Umbilical cord (tissue), 2 donors: ENCODE measurements at places on chromosomes 1 and 21.

DNA sequence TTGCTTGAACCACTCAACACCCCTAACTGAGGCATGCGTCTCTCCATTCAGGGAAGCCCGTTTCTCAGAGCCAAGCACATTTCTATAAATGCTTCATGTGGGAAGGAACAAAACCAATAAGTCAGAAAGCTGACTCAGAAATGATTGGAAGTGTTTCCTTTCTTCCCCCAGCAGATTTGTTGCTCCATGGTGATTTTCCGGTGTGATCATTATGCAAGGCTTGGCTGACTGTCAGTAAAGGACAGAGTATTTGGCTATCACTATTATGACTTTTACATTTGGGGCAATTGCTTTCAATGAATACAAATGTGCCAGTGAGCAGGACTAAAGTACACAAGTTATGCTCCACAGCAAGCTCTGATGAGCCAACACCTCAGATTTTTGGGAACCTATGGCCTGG is 53.3 kb upstream of the ZC3H11B start:
- DNase-seq, result no peak

GRCh38 chr1:9630331-9631111 is 21.0 kb upstream of the PIK3CD start:
- no peak for DNase-seq

DNA sequence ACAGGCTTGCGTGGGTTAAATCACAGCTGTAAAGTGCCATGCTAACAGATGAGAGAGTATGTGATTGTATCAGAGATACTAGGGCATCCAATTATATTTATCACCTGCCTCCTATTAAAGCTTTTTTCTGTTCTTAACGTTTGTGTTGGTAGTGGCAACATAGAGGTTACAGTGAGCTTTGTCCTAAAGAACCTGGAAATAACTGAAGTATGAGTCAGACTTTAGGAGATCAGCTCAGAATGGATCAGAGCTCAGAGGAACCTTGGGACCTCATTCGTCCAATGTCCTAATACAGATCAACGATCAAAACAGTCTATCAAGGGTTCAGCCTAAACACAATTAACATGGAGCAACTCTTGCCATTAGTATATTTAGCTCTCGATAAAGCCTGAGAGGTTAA is 81.0 kb downstream of the RGS7 start:
- DNase-seq, result no peak

GRCh38 chr1:184698016-184698415 is 56.6 kb downstream of the EDEM3 start:
- peak; percentile 32 for DNase-seq

- peak; percentile 14 for DNase-seq
Measured at GRCh38 chr1:61887931-61888564, 145.8 kb downstream of the PATJ start.

GRCh38 chr1:80054129-80054528 is 1047.6 kb upstream of the ADGRL4 start:
- no peak for DNase-seq

DNA sequence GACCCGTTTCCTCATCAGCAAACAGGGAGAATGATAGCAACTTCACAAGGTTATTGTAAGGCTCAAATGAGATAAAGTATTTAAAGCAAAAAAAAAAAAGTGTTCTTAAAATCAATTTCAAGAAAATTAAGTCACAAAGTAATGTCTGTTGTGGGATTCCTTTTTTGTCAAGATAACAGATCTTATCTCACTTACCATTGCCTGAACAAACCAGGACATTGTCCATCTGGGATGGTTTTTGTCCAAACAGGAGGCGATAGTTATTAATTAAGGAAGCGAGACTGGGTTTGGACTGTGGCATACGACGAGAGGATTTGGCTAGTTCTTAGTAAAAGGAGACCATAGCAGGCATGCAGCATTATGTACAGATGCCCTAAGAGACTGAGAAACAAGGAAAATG is 458.4 kb downstream of the SMYD3 start:
- no peak for DNase-seq

DNA sequence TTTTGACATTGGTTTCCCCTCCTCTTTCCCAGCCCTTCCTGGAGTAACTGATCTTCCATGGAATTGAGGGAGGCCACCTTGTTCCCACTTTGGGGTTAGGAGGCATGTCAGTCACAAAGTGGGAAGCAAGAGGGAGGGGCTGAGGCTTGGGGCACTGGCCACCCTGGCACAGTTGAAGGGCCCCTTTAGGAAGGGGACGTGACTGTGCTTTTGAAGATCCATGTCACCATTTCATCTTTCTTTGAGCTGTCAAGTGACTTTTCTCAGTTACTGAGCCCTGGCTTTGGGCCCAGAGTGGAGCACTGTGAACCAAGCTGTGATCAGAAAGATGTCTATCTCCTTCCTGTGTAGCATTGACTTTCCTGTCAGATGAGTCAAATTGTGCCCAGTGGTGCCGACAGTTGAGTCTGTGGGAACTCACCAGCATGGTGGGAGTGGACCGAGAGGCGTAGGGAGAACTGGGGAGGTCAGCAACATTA is 38.5 kb upstream of the TDRD10 start:
- DNase-seq, result no peak

DNA sequence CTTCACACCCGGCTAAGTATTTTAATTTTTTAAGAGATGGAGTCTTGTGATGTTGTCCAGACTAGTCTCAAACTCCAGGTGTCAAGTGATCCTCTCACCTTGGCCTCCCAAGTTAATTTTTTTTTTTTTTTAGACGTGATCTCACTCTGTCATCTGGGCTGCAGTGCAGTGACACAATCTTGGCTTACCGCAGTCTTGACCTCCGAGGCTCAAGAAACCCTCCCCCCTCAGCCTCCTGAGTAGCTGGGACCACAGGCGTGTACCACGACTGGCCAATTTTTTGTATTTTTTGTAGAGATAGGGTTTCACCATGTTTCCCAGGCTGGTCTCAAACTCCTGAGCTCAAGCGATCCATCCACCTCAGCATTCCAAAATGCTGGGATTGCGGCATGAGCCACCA is 11.7 kb upstream of the IFNLR1 start:
- no peak for DNase-seq

DNA sequence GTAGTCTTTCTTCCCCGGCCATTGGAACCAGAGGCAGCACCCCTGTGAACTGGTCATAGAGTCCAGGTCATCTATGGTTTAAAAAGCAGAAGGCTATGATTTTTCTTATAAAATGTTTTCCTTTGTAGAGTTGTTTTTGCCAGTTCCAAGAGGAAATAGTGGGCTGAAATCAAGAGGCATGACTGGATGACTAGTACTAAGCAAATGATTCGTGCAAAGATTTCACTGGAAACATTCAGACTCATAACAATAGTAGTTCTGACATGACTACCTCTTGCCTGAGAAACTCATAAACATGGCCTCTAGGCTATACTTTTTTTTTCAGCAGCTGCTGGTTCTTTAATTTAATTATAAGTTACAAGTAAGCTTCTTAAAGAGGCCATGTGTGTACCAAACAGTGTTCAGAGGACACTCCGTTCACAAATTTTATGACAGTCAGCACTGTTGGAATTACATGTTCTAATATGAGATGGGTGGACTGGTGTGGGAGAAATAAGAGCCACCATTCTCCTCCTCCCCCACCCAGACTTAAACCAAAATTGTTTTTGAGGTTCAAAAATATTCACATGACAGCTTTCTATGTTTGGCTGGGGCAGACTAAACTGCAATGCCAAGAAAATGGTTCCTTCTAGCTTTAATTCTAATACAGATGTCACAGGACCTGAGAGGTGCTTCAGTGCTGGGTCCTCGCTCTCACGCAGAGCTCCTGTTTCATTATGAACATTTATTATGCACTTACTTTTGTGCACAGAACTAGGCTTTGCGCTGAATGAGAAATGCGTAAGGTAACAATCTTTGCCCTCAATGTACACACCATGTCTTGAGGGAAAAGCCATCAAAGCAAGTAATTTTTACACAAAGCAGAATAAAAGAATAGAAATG is 147.5 kb downstream of the ZC3H11B start:
- no peak for DNase-seq

- DNase-seq, result no peak
Measured at GRCh38 chr1:49319426-49319963, 542.8 kb upstream of the BEND5 start.

DNA sequence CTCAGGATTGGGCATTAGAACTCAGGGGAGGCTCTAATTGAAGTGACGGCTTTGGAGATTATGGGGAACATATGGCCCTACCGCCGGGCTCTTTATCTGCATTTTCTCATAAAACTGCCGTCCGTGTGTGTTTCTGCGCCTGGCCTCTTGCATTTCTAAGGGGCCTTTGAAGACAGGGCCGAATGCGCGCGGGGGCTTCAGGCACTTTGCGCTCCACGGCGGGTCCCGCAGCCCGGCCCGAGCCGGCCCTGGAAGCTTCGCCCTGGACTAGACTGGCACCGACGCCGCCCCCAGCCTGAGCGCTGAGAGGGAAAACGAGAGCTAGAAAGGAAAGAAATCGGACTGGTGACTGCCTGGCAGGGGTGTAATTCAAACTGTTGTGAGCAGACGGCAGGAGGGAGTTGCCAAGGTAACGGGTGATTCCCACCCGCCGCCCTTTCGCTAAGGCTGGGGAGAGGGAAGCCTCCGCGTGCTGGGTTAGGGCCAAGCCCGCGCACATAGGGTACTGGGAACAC is 120.7 kb downstream of the LMX1A start:
- peak; percentile 29 for DNase-seq

GRCh38 chr1:28035420-28035819 is 53.0 kb downstream of the EYA3 start:
- DNase-seq, result no peak

DNA sequence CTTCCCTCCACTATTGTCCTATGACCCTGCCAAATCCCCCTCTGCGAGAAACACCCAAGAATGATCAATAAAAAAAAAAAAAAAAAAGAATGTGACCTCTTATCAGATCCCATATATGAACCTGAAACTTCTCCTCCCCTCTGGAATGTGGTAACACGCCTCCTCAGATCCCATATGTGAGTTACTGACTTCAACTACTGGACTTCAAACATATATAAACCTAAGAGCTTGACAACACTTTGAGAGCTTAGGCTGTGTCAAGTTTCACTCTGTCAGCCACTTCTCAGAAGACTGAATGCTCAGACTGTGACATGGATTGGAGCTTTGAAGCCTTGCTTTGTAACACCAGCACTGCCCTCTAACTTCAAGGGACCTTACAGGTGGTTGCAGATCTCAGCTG is 148.4 kb downstream of the COP1 start:
- DNase-seq, result no peak

- DNase-seq, result peak; percentile 50
Measured at GRCh38 chr1:114152508-114153260, 985 bp downstream of the SYT6 start.

GRCh38 chr21:44636209-44637017 is 743 bp upstream of the KRTAP10-10 start:
- no peak for DNase-seq

GRCh38 chr1:241638909-241639622 is 1.1 kb downstream of the CHML start:
- DNase-seq, result no peak

DNA sequence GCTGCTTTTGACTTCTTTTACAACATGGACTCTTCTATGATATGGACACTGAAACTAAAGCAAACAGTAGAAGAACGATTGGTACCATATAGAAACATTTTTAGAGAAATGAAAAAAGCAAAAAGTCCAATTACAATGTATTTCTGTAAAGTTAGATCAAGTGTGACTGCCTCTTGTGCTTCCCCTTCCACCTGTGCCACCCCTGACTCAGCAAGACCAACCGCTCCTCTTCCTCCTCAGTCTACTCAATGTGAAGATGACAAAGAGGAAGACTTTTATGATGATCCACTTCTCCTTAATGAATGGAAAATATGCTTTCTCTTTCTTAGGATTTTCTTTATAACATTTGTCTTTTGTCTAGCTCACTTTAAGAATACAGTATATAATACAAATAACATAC is 66.9 kb downstream of the PHTF1 start:
- no peak for DNase-seq

- no peak for DNase-seq
Measured at GRCh38 chr1:228185641-228185965, 20.0 kb downstream of the IBA57 start.

DNA sequence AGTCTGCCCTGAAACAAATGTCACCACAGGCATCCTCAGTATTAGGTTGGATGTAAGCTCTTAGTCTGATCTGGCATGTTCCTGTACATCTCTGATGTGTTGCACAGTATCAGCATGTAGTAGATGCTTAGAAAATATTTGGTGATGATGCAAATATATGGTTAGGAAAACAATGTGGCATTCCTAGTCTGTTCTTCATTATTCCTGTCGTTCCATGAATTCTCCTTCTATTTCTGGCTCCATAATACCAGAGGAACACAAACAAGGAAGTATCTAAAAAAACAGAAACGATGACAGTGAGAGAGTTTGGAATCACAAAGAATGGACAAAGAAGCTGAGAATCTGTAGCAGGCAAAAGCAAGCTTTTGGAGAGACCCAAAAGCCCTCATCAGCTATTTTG is 236.6 kb downstream of the HHAT start:
- DNase-seq, result no peak

- DNase-seq, result no peak
Measured at GRCh38 chr1:227032396-227032795, 92.3 kb downstream of the COQ8A start.

- no peak for DNase-seq
Measured at GRCh38 chr1:65079941-65080340, 68.1 kb upstream of the AK4 start.

- DNase-seq, result peak; percentile 34
Measured at GRCh38 chr1:70528590-70529333, 117.7 kb downstream of the CTH start.

DNA sequence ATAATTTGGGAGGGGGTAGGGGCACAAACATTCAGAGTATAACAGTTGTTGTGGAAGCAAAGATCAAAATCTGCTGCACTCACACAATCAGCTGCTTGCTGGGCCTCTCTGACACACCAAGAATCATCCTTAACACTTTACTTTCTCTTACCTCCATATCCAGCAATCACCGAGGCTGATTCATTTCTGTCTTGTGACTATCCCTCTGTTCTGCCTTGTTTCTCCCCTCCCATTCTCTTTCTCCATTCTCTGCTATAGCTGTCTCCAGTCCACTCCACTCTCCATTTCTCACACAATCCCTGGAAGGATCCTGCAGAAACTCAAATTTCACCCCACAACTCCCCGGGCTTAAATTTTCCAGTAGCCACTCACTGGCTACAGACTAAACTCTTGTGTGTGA is 91.8 kb upstream of the NGF start:
- no peak for DNase-seq

DNA sequence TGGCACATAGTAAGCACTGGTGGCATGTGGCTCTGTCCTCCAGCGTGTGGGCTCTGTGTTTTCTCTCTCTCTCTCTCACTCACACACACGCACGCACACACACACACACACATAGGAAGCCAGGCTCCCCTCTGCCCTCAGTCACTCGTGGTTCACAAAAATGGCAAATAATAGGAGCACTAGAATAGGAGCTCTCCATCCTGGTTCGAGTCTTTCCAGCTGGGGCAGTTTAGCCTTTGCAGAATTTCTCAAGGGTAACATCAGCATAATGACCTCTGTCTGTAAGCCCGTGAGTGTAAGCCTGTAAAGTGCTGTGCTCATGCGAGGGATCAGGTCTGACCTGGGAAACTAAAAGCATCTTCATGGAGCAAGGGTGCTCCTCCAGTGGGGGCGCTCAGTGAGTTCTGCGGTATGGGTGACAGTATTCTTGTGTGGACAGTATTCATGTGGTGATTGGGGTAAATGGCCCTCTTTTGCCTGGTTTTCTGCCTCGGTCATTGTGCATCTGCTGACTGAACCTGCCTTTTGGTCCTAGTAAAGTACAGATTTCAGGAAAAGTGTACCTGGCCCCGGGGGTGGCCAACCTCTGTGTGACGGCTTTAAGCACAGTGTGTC is 842 bp upstream of the ZC3H12A start:
- peak; percentile 30 for DNase-seq

- DNase-seq, result peak; percentile 42
Measured at GRCh38 chr1:10693497-10694273, 102.8 kb downstream of the CASZ1 start.

- no peak for DNase-seq
Measured at GRCh38 chr1:147156642-147157041, 15.6 kb downstream of the PRKAB2 start.
